Endodermal cell (in vitro differentiated cells): ENCODE measurements at places on chromosomes 3 and 15.

GRCh38 chr15:45395943-45396342 lies 17.6 kb upstream of the GATM start:
- H3K36me3 ChIP-seq = no peaks in the 10 kb centered on the region
- H3K4me1 ChIP-seq = peaks cover under 1% of the 10 kb centered on the region
- no peak for DNase-seq
- H3K4me3 ChIP-seq = no peak overlapping the region
- H3K27ac ChIP-seq = no peak overlapping the region

- no peak overlapping the region for H3K27ac ChIP-seq
- no peak for DNase-seq
- H3K36me3 ChIP-seq = no peaks in the 10 kb centered on the region
- H3K4me3 ChIP-seq = no peak overlapping the region
- H3K27me3 ChIP-seq = no peaks in the 10 kb centered on the region
Observed at GRCh38 chr3:159501029-159501428, 487.6 kb upstream of the IL12A start.

- H3K4me3 ChIP-seq = no peak overlapping the region
- H3K27me3 ChIP-seq = no peaks in the 10 kb centered on the region
- H3K4me1 ChIP-seq = no peaks in the 10 kb centered on the region
- no peaks in the 10 kb centered on the region for H3K36me3 ChIP-seq
- H3K27ac ChIP-seq = no peak overlapping the region
Observed at GRCh38 chr3:182294256-182294655, 499.0 kb upstream of the ATP11B start.

- no peaks in the 10 kb centered on the region for H3K4me1 ChIP-seq
- H3K4me3 ChIP-seq = no peak overlapping the region
- no peaks in the 10 kb centered on the region for H3K27me3 ChIP-seq
- no peak for DNase-seq
Observed at GRCh38 chr3:188900421-188900951, 271.3 kb upstream of the TPRG1 start.

DNA sequence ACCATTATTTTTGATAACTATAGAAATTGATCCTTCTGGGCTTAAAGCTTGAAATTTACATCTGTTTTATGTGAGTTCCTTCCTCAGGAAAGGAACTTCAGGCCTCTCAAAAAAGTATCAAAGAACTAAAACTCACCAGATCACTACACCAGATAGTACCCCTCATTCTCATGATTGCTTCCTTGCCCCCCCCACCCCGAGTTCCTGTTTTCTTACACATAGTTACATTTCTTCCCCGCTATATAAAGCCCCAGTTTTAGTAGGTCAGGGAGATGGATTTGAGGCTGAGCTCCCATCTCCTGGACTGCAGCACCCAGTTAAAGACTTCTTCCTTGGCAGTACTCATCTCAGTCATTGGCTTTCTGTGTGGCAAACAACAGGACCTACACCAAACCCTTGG lies 80.3 kb upstream of the HRH1 start:
- peaks cover 9% of the 10 kb centered on the region for H3K27me3 ChIP-seq
- no peaks in the 10 kb centered on the region for H3K36me3 ChIP-seq
- H3K4me3 ChIP-seq = no peak overlapping the region
- no peak overlapping the region for H3K27ac ChIP-seq
- H3K4me1 ChIP-seq = no peaks in the 10 kb centered on the region

DNA sequence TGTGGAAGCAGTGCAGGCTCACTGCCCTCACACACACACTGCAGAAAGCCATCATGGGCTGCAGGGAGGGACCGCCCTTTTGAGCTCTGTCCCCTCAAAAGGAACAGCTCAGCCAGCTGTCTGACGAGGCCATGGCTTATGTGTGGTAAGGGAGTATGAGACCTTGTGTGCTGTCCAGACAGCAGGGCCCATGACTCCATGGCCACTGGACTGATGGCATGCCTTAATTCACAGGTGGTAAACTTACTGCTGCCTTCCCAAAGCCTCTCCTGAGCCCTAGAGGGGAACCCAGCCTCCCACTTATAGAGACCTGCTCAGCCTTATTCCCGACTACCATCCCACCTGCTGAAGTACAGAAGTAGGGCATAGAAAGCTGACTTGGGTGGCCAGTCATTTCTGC lies 5.6 kb downstream of the FAM240A start:
- H3K27ac ChIP-seq = no peak overlapping the region
- H3K4me3 ChIP-seq = no peak overlapping the region
- H3K4me1 ChIP-seq = no peaks in the 10 kb centered on the region
